ENCODE measurements at places on chromosomes 2 and 18.

DNA sequence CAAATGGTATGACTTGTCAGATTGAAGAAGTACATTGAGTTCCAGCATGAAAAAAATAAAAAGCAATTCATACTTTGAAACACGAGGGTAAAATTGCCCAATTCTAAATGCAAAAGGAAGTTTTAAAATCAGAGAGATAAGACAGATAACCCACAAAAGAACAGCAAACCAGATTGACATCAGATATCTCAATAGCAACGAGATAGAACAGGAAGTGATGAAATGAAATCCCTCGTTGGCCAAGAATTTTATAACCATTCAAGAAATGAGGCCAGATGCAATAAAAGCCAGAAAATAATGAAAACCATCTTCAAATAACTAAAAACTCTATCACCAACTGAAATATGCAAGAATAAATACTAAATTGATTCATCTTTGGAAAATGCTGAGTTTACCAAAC lies 172.8 kb downstream of the CD226 start:
- no peak for DNase-seq

DNA sequence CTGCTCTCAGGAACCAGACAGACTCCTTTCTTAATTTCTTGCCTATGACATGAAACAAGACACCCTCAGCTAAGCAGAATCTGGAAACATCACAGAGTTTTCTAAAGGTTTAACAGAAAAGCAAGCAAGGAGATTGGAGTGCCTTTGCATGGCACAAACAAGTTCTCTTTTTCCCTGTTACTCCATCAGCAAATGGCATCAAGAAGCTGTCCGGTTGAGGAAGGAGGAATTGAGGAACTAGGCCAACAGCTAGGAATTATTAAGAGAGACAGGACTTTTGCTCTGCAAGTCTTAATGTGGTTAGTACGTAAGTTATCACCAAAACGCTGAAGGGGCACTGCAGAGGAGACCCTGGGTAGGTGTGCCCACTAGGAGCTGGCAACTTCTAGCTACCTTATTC lies 53.2 kb downstream of the NEB start:
- no peak for DNase-seq

GRCh38 chr2:164429354-164429753 lies 191.9 kb downstream of the GRB14 start:
- no peak for DNase-seq

DNA sequence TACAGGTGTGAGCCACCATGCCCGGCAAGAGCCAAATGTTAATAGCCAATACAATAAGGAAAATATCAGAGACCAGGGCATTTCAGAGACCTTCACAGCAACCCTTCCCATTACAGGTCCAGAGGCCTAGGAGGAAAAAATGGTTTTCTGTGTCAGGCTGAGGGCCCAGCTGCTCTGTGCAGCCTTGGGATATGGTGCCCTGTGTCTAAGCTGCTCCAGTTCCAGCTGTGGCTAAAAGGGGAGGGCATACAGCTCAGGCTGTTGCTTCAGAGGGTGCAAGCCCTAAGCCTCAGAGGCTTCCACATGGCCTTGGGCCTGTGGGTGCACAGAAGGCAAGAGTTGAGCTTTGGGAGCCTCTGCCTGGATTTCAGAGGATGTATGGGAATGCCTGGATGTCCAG lies 20.1 kb upstream of the CCDC195 start:
- DNase-seq = no peak

GRCh38 chr18:80046961-80047541 lies 12.8 kb downstream of the RBFA start:
- no peak for DNase-seq

- DNase-seq = no peak
Observed at GRCh38 chr18:28086670-28087552, 90.0 kb downstream of the CDH2 start.

- no peak for DNase-seq
Observed at GRCh38 chr2:226118471-226119429, 680.9 kb downstream of the IRS1 start.

- DNase-seq = no peak
Observed at GRCh38 chr2:159455330-159455918, 160.9 kb downstream of the BAZ2B start.

DNA sequence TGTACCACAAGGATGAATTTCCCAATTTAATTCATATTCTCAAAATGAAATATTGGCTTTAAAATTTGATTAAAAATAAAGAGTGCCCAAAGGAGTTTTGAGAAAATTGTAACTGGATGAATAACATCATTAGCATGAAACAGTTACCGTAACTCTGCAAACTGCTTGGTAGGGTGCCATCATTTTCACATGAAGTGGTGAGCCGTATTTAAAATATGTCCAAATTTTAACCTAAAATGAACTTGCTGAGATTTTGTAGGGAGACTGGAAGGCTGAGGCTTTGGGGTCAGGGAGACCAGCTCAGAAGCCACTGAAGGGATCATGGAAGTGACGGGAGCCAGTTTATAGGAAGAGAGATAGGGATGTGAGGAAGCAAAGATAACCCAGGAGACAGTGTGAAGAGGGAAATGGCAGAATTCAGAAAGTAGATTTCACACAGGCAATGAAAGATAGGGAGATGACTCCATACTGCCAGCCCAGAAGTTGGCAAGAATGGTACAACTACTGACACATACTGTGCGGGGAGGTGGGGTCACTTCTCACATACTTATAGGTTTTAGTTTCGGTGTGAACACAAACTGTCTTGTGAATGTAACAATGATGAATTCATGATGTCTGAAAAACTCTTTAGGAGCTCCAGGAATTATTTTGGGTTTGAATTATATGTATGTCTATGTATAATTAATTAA lies 53.8 kb downstream of the EFEMP1 start:
- no peak for DNase-seq

DNA sequence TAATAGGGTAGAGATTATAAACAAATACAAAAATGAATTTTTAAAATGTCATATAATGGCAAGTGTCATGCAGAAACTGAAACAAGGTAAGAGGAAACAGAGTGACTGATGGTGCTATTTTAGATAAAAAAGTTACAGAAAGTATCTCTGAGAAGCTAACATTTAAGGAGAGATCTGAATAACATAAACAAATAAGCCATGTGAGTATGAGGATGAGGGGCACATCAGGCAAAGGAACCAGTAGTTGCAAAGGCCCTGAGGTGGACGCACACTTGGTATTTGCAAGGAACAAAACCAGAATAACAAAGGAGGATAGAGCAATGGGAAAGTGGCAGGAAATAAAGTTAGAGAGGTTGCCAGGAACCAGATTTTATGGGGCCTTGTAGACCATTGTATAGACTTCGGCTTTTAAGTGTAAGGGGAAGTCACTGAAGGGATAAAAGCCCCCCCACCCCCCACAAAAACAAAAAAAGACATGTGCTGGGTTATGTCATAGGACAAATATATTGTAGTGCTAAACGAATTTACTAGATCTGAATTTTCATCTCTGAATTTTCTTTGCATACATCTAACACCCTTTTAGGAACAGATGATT lies 159.2 kb downstream of the DTNB start:
- no peak for DNase-seq

DNA sequence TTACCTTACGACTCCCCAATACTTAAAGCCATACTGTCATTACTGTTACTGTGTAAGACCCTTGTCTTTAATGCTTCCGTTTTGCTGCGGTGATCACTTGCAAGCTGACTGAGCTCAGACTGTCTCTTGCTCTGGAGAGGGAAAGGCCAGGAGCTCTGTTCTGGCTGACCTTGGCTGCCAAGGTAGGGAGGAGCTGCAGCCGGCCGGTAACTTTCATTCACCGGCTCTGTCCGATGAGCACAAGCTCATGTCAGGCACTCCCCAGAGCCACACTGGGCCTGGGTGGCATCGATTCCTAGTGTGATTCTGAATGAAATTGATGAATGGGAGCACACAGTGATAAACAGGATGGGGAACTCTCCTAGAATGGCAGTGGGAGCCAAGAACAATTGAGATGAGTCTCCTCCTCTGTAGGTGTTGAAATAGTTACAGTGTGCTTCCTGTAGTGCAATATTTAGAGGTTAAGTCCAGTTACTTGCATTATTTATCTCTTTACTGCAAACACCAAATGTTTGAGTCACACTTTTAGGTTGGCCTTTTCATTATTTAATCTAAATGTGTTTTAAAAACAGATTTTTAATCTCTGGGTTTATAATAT lies 100.9 kb downstream of the ATP9B start:
- no peak for DNase-seq

DNA sequence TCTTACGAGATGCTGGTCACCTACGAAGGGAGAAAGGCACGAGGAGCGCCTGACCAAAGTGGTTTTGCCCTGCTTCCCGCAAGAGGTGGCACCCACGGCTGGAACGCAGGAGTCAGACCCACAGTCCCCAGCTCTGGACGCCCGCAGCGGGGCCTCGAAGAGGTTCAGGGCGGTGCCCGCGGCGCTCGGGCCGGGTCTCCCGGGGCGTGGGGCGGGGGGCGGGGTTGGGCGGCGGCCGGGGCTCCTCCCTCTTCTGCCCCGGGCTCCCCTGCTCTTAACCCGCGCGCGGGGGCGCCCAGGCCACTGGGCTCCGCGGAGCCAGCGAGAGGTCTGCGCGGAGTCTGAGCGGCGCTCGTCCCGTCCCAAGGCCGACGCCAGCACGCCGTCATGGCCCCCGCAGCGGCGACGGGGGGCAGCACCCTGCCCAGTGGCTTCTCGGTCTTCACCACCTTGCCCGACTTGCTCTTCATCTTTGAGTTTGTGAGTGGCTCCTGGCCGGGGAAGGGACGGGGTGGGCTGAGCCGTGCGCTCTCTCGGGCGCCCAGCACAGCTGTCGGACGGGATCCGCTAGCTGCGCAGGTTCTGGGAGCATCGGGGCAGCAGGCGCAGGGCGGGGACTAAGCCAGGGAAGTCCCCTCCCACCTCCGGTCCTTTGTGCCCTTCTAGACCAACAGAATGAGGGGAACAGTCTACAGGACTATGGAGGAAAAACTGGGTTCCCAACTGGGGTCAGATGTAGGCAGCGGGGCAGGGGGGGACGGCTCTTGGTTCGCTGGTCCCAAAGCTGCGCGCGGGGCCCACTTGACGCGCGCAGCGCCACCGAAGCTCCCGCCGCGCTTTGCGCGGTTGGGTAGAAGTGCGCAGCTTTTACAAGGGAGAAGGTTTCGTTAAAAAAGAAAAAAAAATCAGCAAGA lies at the start of gene MAL:
Gene MAL (plus strand): TSS at position 303 of the 914 bp plus-strand sequence. CDS start 85 bp downstream, at position 388.
- DNase-seq = no peak

- no peak for DNase-seq
Observed at GRCh38 chr2:120898961-120899750, 163.5 kb downstream of the GLI2 start.

GRCh38 chr2:205931388-205931787 lies 154.6 kb downstream of the INO80D start:
- no peak for DNase-seq

- DNase-seq = no peak
Observed at GRCh38 chr18:75226286-75226955, 15.8 kb downstream of the TSHZ1 start.

DNA sequence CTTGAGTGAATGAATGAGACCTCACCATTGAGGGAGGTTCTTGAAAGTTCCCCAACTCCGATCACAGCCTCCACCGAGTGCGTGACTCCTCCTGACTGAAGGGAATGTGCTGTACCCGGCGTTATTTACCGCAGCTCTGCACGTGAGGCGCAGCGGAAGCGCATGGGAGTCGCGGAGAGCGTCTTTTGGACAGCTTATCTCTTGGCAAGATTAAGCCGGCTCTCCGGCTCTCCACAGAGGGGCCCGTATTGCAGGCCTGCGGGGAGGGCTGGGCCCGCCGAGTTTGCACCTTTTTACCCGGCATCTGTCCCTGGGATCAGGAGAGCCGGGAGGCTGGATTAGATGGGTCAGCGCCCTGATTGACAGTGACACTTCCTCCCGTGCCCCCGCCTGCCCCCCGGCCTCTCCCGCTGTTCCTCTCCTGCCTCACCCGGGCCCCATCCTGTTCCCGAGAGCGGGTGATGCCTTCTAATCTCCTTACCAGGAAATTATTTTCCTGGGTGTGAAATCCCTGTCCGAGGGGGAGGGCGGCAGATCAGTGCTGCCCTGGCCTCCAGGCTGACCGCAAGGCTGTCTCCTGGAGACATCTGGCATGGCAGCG lies 176.3 kb downstream of the INHBB start:
- no peak for DNase-seq

GRCh38 chr2:187408926-187409325 lies 39.1 kb downstream of the CALCRL start:
- no peak for DNase-seq

DNA sequence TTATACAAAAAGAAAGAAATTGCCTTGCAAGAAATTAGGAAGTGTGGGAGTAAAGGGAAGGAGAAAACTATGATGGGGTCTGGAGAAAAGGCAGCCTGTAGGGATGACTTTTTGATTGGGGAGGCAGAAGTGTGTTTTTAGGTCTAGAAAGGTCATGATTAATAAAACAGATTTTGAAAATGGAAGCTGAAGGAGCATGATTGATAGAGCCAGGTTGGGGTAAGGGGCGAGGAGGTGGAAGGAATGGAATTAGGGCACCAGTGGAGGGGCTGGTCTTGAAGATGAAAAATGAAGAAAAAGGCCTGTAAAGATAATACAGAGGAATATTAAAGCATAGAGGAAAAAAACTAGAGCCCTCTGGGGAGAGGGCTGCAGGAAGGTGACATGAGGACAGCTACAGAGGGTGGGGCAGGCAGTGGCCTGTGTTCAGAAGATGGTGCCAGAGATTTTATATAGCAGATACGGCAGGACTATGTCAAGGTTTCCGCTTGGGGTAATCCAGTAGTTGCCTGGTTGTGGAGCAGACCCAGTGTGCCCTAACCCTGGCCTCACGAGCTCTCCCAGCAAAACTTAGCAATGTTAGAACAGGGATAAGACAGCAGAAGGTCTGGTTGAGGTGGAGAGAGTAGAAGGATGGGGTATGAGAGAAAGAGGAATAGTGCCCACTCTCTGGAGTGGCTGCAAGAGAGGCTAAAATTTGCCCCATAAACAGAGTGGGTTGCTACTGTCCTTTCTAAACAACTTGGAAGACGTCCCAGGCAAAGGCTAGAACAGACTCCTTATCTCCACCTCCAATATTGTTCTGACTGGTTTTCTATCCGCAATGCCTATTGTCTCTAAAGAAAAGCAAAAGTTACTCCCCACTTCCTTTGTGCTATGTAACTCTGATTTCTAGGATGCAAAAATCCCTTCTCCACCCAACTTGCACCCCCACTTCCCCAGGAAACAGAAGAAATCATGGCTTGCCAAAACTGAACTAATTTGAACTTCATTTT lies 287.3 kb downstream of the AGPS start:
- no peak for DNase-seq

DNA sequence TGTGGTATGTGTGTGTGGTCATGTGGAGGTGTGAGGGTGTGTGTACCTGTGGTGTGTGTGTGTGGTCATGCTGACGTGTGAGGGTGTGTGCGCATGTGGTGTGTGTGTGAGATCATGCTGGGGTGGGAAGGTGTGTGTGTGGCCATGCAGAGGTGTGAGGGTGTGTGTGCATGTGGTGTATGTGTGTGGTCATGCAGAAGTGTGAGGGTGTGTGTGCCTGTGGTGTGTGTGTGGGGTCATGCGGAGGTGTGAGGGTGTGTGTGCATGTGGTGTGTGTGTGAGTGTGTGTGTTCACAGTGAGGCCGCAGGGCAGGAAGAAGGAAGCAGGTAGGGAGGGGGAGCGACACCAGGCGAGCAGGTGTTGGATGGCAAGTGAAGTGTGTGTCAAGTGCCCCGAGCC lies 259.0 kb downstream of the LOXHD1 start:
- no peak for DNase-seq
